A549 treated with GW870086 at 1 μM for 4 hours (cell line): ENCODE measurements at places on chromosomes 12 and 14. TPM values are rescaled to one million over a fixed set of nuclear protein-coding genes. Genes with fewer than 3 reads are reported as not detected.

Gene CNIH1
- 239 to 340 TPM (median 257 TPM) in 5 replicates for total RNA-seq

Gene LTBP2
- 9.7 to 13.1 TPM (median 11.0 TPM) in 5 replicates for total RNA-seq

Gene LMNTD1
- total RNA-seq, result not detected in 5 replicates

Gene GARIN6
- not detected in 5 replicates for total RNA-seq

Gene CLEC1B
- not detected in 5 replicates for total RNA-seq

Gene RILPL2
- total RNA-seq, result 1.4 to 1.8 TPM (median 1.7 TPM) in 5 replicates

Gene CDKN3
- 76.4 to 82.2 TPM (median 79.0 TPM) in 5 replicates for total RNA-seq

Gene KRT85
- total RNA-seq, result not detected in 5 replicates

Gene SYNE2
- total RNA-seq, result 9.4 to 10.9 TPM (median 10.3 TPM) in 5 replicates

Gene CLEC4D
- total RNA-seq, result not detected in 5 replicates

Gene NOXRED1
- total RNA-seq, result 0.10 TPM in 1 of 5 replicates, not detected in the others

Gene PAN2
- total RNA-seq, result 13.1 to 19.3 TPM (median 15.9 TPM) in 5 replicates

Gene PGAM5
- total RNA-seq, result 40.9 to 61.2 TPM (median 56.3 TPM) in 5 replicates

Gene FOXG1
- 0.10 to 0.19 TPM (median 0.14 TPM) in 5 replicates for total RNA-seq

Gene PLCZ1
- total RNA-seq, result not detected in 5 replicates

Gene TAS2R42
- total RNA-seq, result not detected in 5 replicates

Gene ARG2
- total RNA-seq, result 1.6 to 2.2 TPM (median 2.1 TPM) in 5 replicates

Gene ASCL1
- total RNA-seq, result 0.05 TPM in 1 of 5 replicates, not detected in the others

Gene TPPP2
- not detected in 5 replicates for total RNA-seq

Gene TAS2R19
- 0.15 TPM in 1 of 5 replicates, not detected in the others for total RNA-seq

Gene GLT8D2
- total RNA-seq, result 0.09 to 0.59 TPM (median 0.25 TPM) in 5 replicates

Gene DEPDC4
- 1.3 to 2.0 TPM (median 1.5 TPM) in 5 replicates for total RNA-seq

Gene KRT6A
- 5.6 to 6.8 TPM (median 6.6 TPM) in 5 replicates for total RNA-seq

Gene ESRRB
- total RNA-seq, result 0.13 to 0.26 TPM (median 0.25 TPM) in 5 replicates

Gene OR4E2
- not detected in 5 replicates for total RNA-seq

Gene RDH5
- 1.3 to 2.5 TPM (median 2.4 TPM) in 5 replicates for total RNA-seq

Gene PIWIL1
- total RNA-seq, result 0.27 TPM in 1 of 5 replicates, not detected in the others

Gene ERBB3
- total RNA-seq, result 0.95 to 3.0 TPM (median 1.4 TPM) in 5 replicates

Gene BEGAIN
- total RNA-seq, result 5.4 to 8.0 TPM (median 7.1 TPM) in 5 replicates

Gene GRIP1
- 2.3 to 6.4 TPM (median 4.3 TPM) in 5 replicates for total RNA-seq

Gene LETMD1
- total RNA-seq, result 23.9 to 27.0 TPM (median 24.3 TPM) in 5 replicates

Gene CD69
- 0.16 TPM in 1 of 5 replicates, not detected in the others for total RNA-seq

Gene ADCY6
- total RNA-seq, result 9.0 to 15.8 TPM (median 13.2 TPM) in 5 replicates

Gene RFX4
- total RNA-seq, result not detected in 5 replicates
